Activated CD8-positive, alpha-beta memory T cell treated with anti-CD3 and anti-CD28 coated beads for 48 hours (primary cell): ENCODE measurements at places on chromosomes 1 and 21.

DNA sequence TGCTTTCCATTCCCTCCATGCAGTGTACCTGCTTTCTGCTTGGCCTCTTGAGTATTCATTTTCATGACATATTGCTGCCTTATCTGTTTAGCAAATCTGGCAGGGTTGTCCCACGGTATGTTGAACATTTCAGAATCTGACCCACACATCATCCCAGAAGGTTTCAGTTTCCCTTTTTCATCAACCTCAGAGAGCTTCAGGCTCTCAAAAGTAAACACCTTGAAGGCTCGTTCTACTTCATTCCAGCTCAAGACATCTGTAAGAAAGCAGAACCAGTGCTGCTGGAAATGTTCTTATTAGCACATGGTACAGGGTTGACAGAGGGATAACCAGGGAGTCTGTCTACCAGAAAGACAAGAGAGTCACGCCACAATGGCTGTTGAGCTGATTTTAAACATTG lies 103.6 kb downstream of the SPAG17 start:
- DNase-seq, result no peak

- no peak for DNase-seq
Observed at GRCh38 chr21:21051109-21052055, 53.2 kb downstream of the NCAM2 start.

DNA sequence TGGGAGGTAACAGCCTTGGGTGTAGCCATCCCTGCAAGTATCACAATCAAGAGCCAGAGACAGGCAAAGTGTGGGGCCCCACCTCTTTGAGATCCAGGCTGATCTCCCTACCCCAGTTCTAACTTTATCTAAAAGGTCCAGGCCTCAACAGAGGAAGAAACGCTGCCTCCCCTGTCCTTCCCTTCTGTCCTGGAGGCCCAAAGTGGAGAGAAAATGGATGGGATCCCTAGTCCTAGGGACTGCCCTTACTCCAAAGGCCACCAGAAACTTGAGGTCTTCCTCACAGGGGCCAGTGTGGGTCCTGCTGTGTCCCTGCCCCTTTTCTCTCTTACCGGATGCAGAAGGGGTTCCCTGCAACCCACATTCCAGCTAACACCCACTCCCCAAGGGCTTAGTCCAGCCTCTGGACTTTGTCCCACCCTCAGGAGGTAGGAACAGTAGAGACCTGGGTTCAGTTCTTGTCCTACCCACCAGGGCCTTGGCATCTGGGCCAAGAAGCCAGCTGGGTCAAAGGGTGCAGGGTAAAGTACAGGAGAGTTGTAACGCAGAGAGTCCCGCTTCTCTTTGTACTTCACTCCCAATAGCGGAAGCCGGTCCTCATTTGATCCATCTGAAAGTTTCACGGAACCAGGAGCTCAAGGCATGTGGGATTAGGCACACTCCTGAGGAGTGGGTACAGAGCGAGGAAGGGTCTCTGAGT lies 1.9 kb downstream of the HDGF start:
- no peak for DNase-seq

- no peak for DNase-seq
Observed at GRCh38 chr1:168236836-168237611, 11.2 kb downstream of the SFT2D2 start.

GRCh38 chr1:116064616-116065015 lies 46.6 kb upstream of the MAB21L3 start:
- no peak for DNase-seq

DNA sequence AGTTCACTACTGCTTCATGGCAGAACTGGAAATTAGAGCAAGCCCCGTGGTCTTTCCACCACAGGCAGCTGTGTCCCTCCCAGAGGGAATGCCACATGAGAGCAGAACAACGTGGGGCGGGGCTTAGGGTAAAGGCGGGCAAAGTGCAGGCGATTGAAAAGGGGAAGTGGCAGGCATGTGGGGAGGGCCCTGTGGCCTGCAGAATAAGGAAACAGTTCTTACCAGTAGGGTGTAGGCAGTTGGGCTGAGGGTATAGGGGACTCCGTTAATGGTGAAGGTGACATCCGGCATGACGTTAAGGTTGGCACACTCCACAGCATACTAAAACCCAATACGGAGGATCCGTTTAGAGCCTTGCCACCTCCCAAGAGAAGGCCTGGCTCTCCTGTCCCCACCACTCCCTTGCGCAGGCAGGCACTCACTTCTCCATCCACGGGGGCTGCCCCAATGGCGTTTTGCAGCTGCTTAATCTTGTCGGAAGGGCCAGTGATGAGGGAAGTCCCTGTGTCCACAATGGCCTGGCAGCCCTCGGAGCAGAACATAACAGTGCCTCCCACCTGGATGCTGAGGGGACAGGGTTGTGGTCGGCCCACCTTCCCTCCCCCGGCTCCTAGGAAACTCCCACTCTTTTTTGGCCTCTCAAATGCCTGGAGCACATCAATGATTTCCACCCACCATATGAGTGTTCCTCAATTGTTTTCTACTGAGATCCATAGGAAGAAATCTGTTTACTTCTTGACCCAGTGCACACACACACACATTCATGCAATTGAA lies 9.1 kb upstream of the RAB7B start:
- no peak for DNase-seq

DNA sequence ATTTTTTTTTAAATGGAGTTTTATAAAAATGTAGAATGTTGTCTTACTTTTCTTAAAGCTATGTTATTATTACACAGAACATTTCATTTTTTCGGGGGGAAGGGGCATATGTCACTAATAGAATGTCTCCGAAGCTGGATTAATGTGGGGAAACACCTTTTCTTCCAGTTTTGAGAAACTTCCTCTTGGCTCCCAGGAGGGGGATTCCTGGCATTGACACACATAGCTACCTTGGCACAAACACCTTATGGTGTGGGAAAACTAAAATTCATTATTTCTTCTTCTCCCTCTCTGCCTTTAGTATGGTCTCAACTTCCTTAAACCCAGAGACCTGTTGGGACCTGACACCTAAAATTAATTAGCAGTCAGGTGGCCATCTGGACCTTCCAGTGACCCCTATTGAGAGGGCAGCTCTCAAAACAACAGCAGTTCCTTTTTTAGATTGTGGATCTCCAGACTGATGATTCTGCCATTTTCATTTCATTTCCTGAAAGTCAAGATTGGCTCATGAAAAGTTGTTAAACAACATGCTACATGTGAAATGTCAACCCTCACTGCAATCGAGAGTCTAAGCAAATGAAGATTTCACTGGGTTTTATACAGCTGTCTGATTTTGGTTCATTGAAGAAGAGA lies 70.1 kb upstream of the EDEM3 start:
- no peak for DNase-seq

DNA sequence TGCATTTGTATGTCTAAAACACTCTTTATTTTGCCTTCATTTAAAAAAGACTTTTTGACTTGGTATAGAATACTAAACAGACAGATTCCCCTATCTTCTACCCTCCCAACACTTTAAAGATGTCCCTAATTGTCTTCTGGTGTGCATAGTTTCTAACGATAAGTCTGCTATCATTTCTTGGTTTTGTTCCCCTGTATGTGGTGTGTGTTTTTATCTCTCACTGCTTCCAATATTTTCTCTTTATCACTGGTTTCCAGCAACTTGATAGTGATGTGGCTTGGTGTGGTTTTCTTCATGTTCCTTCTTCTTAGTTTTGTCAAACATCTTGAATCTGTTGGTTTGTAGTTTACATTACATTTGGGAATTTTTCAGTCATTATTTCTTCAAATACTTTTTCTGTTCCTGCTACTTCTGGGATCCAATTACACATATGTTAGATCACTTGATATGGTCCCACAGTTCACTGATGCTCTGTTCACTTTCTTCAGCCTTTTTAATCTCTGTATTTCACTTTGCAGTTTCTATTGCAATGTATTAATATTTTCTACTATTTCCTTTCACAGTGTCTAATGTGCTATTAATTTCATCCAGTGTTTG lies 23.2 kb downstream of the F5 start:
- no peak for DNase-seq

GRCh38 chr21:17729455-17729854 lies 89.7 kb downstream of the C21orf91 start:
- DNase-seq, result no peak

- DNase-seq, result no peak
Observed at GRCh38 chr21:43745772-43746517, 27.0 kb downstream of the PDXK start.

- no peak for DNase-seq
Observed at GRCh38 chr1:225674381-225674780, 21.5 kb upstream of the ENAH start.

GRCh38 chr1:64511044-64511443 lies 41.1 kb downstream of the CACHD1 start:
- DNase-seq, result no peak

GRCh38 chr1:119081700-119082099 lies 58.8 kb downstream of the WARS2 start:
- DNase-seq, result no peak

DNA sequence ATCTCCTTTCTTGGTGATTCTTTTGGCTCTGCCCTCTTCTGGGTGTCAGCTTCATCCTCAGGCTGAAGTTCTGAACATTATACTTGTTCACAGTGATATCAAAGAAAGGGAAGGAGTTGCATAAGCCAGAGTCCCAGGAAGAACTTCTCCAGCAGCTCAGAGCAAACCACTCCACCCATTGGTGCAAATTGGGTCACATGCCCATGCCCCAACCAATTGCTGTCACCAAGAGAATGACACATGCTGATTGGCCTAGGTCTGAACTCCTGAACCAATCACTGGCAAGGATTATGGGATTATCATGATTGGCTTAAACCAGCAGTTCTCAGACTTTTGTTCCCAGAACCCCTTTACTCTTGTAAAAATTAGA lies 256.5 kb upstream of the TMEM51 start:
- DNase-seq, result no peak

DNA sequence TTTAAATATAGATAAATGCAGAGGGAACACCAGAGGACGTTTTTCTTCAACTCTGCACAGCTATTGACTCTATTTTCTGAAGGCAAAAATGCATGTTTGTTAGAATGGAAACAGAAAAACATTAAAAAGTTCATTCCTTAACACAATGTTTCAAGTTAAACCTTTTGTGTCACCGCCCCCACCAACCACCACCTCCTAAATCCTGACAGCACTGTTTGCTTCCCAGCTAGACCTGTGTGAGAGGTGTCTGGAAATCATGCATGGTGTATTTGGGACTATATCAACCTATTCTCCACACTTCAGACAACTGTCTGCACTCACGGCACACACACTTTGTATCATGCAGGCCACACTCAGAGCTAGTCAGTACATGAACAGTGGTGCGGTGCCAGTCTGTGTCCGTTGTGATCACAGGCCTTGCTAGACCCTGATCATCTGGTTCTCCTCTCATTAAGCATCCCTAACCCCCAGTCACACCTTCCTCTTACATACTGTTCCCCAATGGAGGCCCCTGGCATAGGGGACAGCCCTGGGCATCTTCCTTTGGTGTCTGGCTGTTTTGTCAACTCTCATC lies 123.8 kb downstream of the ZZZ3 start:
- no peak for DNase-seq

DNA sequence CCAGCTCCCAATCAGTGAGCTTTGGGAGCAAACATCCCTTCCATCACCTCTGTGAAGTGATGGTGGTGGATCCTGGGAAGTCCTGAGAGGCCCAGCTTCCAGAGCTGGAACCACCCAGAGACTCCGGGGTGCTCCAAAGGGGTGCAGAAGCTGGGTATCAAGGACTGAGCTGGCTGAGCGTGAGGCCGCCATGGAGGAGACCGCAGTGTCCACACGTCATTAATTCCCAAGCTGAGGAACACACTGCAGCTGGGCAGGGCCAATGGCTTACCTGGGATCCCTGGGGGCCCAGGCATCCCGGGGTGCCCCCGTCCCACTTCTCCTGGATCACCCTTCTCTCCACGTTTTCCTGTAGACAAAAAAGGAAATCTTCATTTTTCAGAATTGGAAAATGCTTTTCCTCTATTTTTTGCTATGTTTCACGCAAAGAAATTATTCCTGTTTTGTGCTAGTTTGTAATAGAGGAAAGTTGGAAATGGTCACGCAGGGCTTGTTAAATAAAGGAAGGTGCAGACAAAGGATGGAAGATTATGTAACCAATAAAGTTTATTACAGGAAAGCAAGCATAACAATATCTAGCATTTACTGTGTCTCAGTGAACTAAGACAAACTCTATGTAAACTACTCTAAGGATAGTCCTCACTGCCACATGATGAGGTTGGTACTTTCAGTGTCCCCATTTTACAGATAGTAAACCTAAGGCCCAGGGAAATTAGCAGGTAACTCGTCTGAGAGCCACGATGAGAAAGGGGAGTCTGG lies 15.4 kb downstream of the COL9A2 start:
- no peak for DNase-seq

GRCh38 chr1:218851586-218851985 lies 322.1 kb upstream of the LYPLAL1 start:
- DNase-seq, result no peak

DNA sequence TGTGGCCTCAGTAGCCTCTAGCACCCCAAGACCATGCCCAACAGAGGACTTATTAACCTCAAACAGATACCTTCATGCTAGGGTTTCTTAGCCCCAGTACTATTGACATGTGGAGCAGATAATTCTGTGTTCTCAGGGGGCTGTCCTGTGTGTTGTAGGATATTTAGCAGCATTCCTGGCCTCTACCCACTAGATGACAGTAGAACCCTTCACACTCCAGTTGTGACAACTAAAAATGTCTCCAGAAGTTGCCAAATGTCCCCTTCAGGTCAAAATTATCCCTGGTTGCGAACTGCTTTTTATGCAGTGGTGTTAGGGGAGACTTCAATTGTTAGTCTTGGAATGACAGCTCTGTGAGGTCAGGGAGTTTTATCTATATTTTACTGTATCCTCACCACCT lies 8.1 kb downstream of the KAZN start:
- no peak for DNase-seq

DNA sequence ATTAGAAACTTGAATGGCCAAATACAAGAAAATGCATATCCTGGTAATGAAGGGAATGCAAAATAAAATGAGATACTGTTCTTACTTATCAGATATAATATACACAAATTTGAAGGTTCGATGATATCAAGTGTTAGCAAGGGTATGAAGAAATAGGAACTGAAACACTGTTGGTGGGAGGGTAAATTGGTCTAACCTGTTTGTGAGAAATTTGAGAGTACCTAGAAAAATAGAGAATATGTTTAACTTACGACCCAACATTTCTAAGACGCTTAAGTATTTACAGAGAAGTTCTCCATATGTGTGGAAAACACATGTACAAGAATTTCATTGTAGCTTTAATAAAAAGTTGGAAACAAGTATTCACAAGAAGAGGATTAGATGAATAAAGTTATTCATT lies 25.9 kb downstream of the ATG4C start:
- no peak for DNase-seq

DNA sequence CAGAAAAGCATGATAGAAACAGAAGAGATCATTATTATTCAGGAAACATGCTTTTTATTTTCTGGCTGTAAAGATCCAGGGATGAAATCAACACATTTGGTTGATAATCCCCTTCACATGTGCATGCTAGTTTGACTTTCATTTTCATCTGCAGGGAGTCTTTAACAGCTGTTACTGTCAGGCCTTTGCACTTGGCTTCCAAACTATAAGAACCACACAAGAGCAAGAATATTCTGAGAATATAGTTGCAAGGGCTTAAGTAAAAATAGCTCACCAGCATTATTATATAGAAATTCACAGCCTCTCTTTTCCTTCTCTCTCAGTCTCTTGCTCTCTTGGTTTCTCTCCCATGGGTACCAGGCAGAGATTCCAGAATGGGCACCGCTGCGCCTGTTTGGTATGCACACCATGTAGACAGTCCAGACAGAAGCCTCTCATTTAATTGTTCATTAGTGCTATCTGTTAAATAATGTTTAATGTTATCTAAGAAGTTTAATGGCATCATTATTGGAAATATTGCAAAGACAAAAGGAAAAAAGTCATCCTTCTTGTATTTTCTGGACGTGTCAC lies 622.3 kb upstream of the PLXNA2 start:
- DNase-seq, result no peak

GRCh38 chr1:103194060-103194459 lies 85.7 kb upstream of the COL11A1 start:
- DNase-seq, result no peak
